ENCODE measurements at places on chromosomes 4 and X.

- DNase-seq = no peak
Measured at GRCh38 chrX:110699109-110699508, 96.5 kb downstream of the CHRDL1 start.

DNA sequence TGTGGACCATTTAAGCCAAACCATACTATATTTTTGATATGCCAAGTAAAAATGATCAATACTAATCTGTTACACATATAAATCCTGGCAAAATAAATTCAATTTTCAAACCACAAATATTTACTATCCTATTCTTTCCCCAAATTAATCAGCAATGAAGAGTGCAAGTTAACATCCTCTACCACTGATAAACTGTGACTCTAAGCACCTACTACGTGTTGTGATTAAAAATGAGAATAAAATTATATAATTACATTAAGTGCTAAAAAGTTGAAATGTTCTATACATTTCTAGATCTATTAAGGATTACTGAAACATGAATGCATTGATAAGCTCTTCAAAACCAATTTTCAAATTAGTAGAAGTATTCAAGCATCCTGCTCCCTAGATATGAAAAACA lies 3.4 kb downstream of the KLHL15 start:
- no peak for DNase-seq

DNA sequence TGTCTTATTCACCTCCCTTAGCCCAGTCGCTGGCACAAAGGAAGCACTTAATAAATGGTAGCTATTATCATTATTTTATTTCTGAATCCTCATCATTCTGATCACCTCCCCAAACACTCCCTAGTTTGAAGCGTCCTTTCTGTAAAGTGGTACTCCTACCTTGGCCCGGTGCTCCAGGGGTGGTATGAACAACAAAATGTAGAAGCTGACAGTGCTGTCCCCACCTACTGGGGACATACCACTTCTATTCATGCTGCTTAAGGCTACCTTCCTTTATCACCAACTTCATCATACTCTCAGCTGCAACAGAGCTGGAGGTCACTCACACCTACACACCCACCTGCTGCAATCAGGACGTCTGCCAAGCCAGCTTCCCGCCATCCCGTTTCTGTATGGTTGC lies 40.8 kb upstream of the APLN start:
- DNase-seq = no peak

- DNase-seq = peak; percentile 11
Measured at GRCh38 chr4:112604589-112604988, 32.1 kb downstream of the ZGRF1 start.

DNA sequence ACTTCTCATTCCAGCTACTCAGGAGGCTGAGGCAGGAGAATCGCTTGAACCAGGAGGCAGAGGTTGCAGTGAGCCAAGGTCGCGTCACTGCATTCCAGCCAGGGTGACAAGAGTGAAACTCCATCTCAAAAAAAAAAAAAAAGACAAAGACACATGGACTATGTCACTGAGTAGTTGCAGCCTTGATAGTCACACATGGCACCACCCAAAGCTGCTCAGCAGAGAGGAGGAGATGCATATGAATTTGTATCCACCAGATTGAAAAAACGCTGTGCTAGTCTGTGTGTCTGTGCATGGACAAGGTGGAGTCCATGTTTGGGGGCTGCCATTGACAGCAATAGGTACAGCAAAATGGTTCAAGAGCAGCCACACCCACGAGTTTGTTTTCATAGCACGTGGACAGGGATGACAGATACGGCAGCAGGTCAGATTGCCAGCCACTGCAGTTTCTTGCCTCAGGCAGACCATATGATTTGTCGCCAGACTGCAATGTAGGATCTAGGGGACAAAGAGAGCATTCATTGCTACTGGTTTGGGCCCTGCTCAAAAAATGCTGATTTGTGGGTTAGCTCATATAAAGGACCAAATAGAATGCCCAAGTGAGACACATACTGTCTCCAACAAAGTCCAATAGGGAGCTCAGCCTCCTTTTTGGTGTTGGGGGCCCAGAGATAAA lies 89.9 kb downstream of the CEP135 start:
- DNase-seq = no peak

DNA sequence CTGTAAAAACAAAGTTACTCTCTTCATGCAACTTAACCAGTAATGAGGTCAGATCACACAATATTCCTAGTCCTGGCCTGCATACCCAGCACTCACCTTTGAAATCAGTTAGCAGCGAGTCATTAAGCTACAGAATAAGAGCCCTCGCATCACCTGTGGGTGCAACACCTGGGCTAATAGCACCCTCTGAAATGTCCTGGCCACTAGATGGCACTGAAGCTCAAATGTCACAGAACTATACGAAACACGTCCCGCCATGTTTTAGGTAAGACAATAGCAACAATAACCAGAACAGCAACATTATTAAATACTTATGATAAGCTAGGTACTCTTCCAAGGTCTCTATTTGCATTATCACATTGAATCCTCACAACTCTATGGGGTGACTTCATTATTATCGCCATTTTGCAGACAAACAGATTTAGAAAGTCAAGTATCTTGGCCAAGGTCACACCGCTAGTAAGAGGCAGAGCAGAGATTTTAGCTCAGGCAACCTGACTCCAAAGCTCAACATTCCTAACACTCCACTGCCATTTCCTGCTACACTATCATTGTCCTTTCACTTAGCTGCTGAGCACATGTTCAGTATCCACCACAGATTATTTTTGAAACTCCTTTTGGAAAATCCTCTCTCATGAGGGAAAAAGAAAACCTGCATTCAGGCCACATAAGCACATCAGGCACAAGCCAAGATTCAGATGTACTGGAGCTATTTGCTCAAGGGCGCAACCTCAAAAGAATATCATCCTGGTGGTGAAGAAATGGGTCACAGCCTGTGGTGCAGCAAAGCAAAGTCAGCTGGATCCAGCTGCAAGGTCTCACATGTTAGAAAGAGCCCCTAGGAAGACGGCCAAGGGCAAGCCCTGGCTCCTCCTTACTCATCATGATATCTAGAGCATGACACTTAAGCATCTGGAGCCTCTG lies 59.5 kb upstream of the KDR start:
- no peak for DNase-seq

GRCh38 chrX:35406386-35406785 lies 391.8 kb upstream of the MAGEB16 start:
- no peak for DNase-seq
